ENCODE measurements at places on chromosomes 12 and 14.
A peak's percentile ranks its signal among the peaks of the same experiment; 100 is the strongest.

GRCh38 chr12:130583800-130584199 lies 132.3 kb downstream of the RIMBP2 start:
- no peak for DNase-seq

DNA sequence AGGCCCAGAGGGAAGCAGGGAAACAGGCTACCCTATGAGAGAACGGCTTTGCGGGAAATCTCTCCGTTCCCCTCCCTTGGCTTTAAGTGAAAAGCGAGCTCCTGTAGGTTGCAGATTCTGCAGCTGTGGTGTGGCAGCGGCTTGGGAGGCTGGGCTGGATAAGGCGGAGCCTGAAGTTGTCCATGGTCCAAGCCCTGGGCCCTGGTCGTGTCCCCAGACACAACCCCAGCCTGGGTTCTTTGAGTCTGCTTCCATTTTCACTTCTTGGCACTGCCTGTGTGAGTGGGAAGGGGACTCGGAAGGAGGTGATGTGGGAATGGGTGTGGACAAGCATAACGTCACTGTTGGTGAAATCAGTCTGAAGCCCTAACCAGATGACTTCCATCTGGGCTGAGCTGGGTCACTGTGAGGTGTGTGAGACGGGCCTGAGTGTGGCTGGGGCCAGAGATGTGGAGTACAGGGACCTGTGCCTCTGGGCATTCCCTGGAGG lies 43.0 kb upstream of the CTDSP2 start:
- peak; percentile 81 for DNase-seq

- DNase-seq, result no peak
Observed at GRCh38 chr12:132444957-132445883, 44.7 kb upstream of the FBRSL1 start.

DNA sequence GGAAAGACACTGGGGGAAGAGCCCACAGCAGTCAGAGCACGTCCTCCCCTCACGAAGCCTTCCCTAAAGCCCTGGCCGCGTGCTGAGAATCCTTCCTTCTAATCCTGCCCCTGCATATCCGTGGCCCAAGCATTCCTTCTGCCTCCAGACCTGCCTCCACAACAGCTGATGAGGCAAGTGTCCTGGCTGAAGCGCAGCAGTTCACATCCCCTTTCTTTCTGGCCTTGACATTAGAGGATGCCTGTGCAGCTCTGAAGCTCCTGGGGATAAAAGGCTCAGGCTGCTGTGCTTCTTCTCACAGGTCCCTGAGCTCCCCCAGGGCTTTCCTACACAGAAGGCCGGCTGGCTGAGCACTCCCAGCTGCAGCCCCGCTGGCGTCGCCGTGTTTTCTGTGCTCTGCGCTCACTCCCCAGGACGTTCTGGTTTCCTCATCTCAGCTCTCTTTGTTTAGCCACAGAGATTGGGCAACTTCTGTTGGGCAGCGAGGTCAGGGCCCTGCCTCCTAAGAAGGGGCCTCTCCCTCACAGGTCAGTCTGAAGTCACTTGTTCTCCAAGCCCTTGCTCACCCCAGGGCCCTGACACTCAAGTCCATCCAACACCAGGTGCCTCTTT lies 45.8 kb downstream of the NINJ2 start:
- peak; percentile 92 for DNase-seq

GRCh38 chr12:24754690-24755638 lies 193.9 kb downstream of the BCAT1 start:
- DNase-seq, result no peak
